Fibroblast of lung (primary cell): ENCODE measurements at places on chromosomes 13 and 19. TPM values are rescaled to one million over a fixed set of nuclear protein-coding genes. Genes with fewer than 3 reads are reported as not detected.

GRCh38 chr13:85567909-85568308 lies 231.3 kb downstream of the SLITRK6 start:
- DNase-seq: no peak

Gene CASP14
- not detected in 2 replicates for total RNA-seq

GRCh38 chr13:44232774-44233173 lies 140.8 kb upstream of the SERP2 start:
- no peak for DNase-seq

DNA sequence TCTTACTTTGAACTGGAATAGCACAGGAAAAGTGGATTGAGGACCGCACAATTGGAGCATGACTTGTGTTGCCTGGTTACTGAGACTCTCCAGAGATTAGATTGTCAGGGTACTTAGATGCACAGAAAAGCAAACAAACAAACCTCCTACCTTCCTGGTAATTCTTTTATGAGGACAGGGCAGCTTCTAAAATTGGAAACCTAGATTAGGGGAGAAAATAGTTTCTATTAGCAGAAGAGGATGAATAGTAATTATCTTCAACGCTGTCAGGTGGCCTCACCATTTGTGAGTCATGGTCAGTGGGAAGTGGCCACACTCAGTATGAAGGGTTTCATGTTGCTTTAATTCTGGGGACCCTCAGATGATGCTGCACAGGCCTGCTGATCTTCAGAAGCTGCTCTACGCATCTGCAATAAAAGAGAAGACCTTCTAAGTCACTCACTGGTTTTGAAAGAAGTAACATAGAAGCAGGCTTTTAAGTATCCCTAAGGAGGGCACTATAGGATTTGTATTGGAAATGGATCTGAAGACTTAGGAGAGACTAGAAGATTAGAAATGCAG lies 106.8 kb downstream of the LACC1 start:
- peak; percentile 18 for DNase-seq

- DNase-seq: no peak
Observed at GRCh38 chr19:15464394-15465385, at the start of gene RASAL3. Gene RASAL3, minus strand, starts transcription at chr19:15464544. Its CDS starts 186 bp downstream, at chr19:15464358.
